ENCODE measurements at places on chromosomes 16 and 17. TPM values are rescaled to one million over a fixed set of nuclear protein-coding genes. Genes with fewer than 3 reads are reported as not detected.
A peak's percentile ranks its signal among the peaks of the same experiment; 100 is the strongest.

- H3K4me3 ChIP-seq, result no peak overlapping the region
- H3K27me3 ChIP-seq, result no peaks in the 10 kb centered on the region
- no peak for DNase-seq
- H3K27ac ChIP-seq, result no peak overlapping the region
- no peaks in the 10 kb centered on the region for H3K36me3 ChIP-seq
Measured at GRCh38 chr16:75235721-75236193, 15.7 kb downstream of the BCAR1 start.

DNA sequence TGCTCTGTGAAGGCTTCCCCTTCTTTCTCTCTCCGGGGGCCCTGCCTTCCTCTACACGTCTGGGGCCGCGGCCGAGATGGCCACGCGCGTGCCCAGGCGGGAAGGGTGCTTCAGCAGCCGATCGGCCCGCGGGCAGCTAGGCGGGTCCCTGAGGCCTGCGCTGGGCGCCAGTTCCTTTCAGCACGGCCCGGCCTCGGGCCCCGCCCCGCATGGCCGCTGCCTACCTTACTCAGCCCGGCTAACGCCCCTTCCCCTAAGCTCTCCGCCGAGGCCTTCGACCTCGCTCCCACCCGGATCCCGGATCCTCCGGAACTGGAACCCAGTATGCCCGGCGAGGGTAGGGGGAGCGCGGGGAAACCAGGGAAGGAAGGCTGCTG is 335 bp downstream of the TMEM11 start:
- DNase-seq, result peak; percentile 43
- H3K4me1 ChIP-seq, result peaks cover 63% of the 10 kb centered on the region
- peak overlapping the region; percentile 77 for H3K27ac ChIP-seq
- H3K27me3 ChIP-seq, result no peaks in the 10 kb centered on the region
- H3K36me3 ChIP-seq, result no peaks in the 10 kb centered on the region
- H3K4me3 ChIP-seq, result peak overlapping the region; percentile 99

- no peaks in the 10 kb centered on the region for H3K4me1 ChIP-seq
- no peaks in the 10 kb centered on the region for H3K27me3 ChIP-seq
- no peak for DNase-seq
- H3K4me3 ChIP-seq, result no peak overlapping the region
- peaks cover 35% of the 10 kb centered on the region for H3K36me3 ChIP-seq
- H3K27ac ChIP-seq, result no peak overlapping the region
Measured at GRCh38 chr17:773467-774312, 8.4 kb downstream of the GLOD4 start.

- H3K27me3 ChIP-seq, result no peaks in the 10 kb centered on the region
- no peaks in the 10 kb centered on the region for H3K4me1 ChIP-seq
- no peak for DNase-seq
- no peak overlapping the region for H3K27ac ChIP-seq
Measured at GRCh38 chr17:67322042-67322787, 44.2 kb downstream of the PSMD12 start.

DNA sequence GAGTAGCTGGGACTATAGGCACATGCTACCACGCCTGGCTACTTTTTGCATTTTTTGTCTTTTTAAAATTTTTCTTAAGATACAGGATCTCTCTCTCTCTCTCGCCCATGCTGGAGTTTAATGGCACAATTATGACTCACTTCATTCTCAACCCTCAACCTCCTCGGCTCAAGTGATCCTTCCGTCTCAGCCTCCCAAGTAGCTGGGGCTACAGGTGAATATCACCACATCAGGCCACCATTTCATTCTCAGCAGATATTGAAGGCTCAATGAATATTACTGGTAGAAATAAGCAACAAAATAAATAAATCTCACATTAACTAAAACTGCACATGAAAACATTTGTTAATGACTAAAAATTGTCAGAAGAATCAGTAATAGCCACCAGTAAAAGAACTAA is 41.7 kb downstream of the BRIP1 start:
- H3K4me1 ChIP-seq, result no peaks in the 10 kb centered on the region
- no peak overlapping the region for H3K4me3 ChIP-seq
- no peak overlapping the region for H3K27ac ChIP-seq
- H3K36me3 ChIP-seq, result no peaks in the 10 kb centered on the region
- no peak for DNase-seq
- no peaks in the 10 kb centered on the region for H3K27me3 ChIP-seq

The PYY gene
- total RNA-seq, result not detected

The CCL13 gene
- not detected for total RNA-seq

The GALNS gene
- total RNA-seq, result 48.8 TPM

The DHRS7C gene
- total RNA-seq, result not detected

The NACA2 gene
- 1.6 TPM for total RNA-seq

The PPL gene
- total RNA-seq, result 26.0 TPM
